DMS 273 treated with DMSO at 0.1 percent for 48 hours (cell line): ENCODE measurements at places on chromosomes 1 and 21.
A peak's percentile ranks its signal among the peaks of the same experiment; 100 is the strongest.

DNA sequence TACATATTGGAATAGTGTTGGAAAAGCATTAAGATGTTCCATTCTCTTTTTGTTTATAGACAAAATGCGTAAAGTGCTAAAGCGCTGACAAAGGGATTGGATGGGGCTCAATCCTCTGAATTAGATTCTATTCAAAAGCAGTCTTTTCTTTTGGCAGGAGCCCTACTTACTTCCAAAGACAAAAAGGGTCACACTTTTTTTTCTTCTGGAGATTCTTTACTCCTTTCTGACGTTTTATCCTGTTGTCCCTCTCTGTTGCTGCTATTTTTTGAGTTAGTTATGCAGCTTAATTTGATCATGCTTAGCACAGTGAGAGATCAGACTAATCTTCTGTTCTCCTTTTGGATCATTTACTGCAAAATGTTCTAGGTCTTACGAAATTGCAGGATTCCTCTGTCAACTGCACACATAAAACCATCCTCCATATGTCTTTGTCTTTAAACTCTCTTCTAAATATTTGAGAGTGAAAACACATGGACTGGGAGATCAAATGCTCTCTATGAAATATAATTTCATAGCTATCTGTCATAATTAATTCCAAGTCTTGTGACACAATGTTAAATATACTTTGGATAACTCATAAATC, 656.4 kb upstream of the ADGRL2 start:
- no peak for DNase-seq

GRCh38 chr1:153430166-153430553, 13.8 kb downstream of the S100A7A start:
- DNase-seq = no peak

GRCh38 chr1:200040481-200041138, 13.1 kb downstream of the NR5A2 start:
- no peak for DNase-seq

GRCh38 chr21:40768056-40768455, 78.9 kb downstream of the DSCAM start:
- DNase-seq = no peak

DNA sequence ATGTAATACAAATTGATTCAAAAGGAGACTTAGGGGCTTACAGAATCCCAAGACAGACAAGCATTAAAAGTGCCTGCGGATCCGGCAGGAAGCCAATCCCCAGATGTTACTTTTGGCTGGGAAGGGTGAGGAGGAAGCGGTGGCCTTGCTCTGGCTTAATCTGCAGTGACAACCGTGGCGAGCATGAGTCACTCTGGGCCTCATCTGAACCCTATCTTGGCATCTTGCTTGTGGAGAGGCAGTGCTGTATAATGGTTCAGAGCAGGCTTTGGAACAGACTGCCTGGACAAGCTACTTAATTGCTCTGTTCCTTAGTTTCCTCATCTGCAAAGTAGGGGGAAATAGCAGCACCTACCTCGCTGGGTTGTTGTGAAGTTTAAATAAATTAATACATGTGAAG, 74.1 kb downstream of the XCL2 start:
- peak; percentile 43 for DNase-seq

DNA sequence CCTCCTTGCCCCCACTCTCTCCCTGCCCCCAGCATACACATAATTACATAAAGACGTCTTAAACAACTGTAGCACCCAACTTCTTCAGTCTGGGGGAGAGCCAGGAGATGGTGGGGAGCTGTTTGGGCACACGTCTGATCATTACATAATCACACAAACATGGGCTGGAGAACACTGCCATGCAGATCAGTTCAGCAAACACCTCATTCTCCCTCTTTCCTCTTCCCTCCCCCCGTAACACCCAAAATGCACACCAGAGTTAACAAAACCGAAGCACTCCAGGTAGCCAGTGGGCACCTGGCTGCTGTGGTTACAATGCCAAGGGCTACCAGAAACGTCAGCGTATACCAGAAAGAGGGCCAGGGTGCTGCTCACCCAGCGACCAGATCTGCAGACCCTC, 1.6 kb downstream of the HIVEP3 start:
- no peak for DNase-seq

DNA sequence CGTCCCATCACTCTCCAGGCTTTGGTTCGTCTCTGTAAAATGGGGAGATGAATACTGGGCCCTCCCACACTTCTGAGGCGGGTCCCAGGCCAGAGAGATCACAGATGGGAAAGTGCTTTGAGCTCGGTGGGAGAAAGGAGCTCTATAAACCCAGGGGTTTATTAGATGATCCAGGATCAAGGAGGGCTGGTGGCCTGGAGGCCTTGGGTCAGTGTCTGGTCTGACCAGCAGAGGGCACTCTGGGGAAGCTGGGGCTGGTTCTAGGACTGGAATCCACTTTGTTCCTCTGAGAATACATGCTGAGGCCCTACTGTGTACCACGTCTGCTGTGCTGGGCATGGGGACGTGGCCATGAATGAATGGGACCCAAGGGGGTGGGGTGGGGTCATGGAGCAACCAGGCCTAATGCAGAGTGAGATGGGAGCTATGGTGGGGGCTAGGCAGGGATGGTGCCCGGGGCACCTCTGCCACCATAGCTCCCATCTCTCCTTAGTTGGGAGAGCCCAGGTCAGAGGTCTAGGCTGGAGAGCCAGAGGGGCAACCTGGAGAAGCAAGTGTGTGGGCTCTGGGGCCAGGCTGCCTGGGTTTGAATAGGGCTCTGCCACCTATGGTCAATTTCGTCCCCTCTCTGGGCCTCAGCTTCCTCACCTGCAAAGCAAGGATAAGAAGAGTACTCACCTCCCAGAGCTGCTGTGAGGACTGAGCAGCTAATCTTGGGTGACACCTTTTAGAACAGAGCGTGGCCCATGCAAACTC, 9.0 kb upstream of the FAM131C start:
- DNase-seq = no peak
